Heart left ventricle (tissue), 16 donors: ENCODE measurements at places on chromosomes 3 and 15. TPM values are rescaled to one million over a fixed set of nuclear protein-coding genes. Genes with fewer than 3 reads are reported as not detected.

DNA sequence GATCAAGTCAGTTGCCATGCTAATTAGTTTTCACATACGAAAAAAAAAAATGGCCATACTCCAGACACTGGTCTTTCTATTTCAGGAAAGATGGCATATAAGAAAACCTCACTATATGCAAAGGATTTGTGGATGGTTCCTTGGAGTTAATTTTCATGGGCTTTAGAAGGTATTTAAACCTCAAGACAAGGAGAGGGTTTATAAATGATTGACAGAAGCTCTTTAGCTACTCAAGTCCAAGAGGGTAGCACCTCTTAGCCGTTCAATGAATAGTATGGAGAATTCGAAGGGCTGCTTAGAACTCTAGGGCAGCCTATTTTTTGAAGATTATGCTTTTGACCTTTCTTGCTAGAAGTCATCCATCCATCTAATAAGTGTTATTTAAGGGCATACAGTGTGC, 41.7 kb downstream of the RBMS3 start:
- no peaks in the 10 kb centered on the region for H3K36me3 ChIP-seq
- H3K27me3 ChIP-seq = no peaks in the 10 kb centered on the region

The KLHL40 gene
- 0.69 TPM for total RNA-seq

The CLDN16 gene
- not detected for total RNA-seq

- no peak for DNase-seq
- peaks cover 33% of the 10 kb centered on the region for H3K4me1 ChIP-seq
- H3K27me3 ChIP-seq = no peaks in the 10 kb centered on the region
- H3K4me3 ChIP-seq = peak overlapping the region; percentile 82
- peak overlapping the region; percentile 95 for H3K27ac ChIP-seq
Observed at GRCh38 chr3:143974271-143975238, 2.9 kb downstream of the DIPK2A start.

The ATP13A5 gene
- total RNA-seq = not detected

The MEF2A gene
- total RNA-seq = 153 TPM

GRCh38 chr3:129783470-129783869, 110.0 kb downstream of the TMCC1 start:
- H3K36me3 ChIP-seq = no peaks in the 10 kb centered on the region
- H3K4me1 ChIP-seq = peaks cover 4% of the 10 kb centered on the region
- DNase-seq = no peak
- H3K4me3 ChIP-seq = no peak overlapping the region

DNA sequence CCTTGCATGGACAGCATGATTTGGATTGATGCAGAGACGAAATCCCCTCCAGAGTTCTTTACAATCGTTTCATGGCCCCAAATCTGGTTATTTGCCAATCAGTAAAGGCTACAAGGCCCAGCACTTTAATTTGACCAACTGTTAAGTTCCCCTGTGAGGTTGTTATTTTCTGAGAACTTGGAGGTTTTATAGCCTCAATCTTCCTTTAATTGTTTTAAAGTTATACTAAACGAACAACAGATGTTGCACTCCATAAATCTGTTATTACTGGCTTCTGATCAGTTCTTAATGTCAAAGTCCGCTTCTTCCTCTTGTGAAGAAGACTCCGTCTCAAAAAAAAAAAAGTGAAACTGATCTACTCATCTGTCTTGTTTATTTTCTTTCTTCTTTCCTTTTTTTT, 30.8 kb downstream of the LARP6 start:
- DNase-seq = no peak
- no peaks in the 10 kb centered on the region for H3K27me3 ChIP-seq
- H3K36me3 ChIP-seq = no peaks in the 10 kb centered on the region
- H3K4me1 ChIP-seq = no peaks in the 10 kb centered on the region
- no peak overlapping the region for H3K4me3 ChIP-seq
- no peak overlapping the region for H3K27ac ChIP-seq

The DALRD3 gene
- total RNA-seq = 18.8 TPM

DNA sequence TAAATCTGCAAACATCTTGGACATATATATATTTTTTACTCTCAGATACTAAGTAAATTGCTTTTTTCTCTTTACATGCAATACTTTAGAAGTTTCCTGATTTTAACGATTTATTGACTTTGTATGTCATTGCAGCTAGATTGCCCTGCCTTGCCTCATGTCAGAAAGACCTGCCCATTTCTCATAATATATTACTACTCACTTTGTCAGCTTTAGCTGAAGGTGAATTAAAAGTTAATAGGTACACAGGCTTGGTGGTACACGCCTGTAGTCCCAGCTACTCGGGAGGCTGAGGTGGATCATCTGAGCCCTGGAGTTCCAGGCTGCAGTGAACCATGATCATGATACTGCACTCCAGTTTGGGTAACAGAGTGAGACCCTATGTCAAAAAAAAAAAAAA, 52.8 kb downstream of the PLS1 start:
- no peak overlapping the region for H3K27ac ChIP-seq
- DNase-seq = no peak
- no peak overlapping the region for H3K4me3 ChIP-seq
- no peaks in the 10 kb centered on the region for H3K27me3 ChIP-seq

- no peaks in the 10 kb centered on the region for H3K36me3 ChIP-seq
- no peak overlapping the region for H3K4me3 ChIP-seq
- no peak overlapping the region for H3K27ac ChIP-seq
- H3K27me3 ChIP-seq = no peaks in the 10 kb centered on the region
Observed at GRCh38 chr15:81107889-81108288, 26.2 kb upstream of the CFAP161 start.

The UNC13C gene
- not detected for total RNA-seq

The LIPH gene
- total RNA-seq = 0.12 TPM

The CDHR4 gene
- not detected for total RNA-seq

DNA sequence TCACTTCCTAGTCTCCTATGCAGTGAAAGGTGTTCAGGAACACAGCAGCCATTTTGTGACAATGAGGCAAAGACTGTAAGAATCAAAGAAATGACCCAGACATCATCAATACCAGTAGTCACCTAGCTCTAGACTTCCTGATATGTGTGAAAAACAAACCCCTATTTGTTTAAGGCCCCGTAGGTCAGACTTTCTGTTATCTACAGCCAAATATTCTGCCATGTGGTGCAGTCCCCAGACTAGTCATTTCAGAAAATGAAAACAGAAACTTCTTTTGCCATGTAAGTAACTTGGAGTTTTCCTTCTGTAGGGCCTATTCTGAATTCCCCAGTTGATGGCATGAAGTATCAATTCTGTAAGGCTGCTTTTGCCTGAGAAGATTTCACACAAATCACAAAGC, 181.7 kb upstream of the SNTN start:
- DNase-seq = no peak
- no peak overlapping the region for H3K27ac ChIP-seq
- no peak overlapping the region for H3K4me3 ChIP-seq
- no peaks in the 10 kb centered on the region for H3K27me3 ChIP-seq
- no peaks in the 10 kb centered on the region for H3K36me3 ChIP-seq

DNA sequence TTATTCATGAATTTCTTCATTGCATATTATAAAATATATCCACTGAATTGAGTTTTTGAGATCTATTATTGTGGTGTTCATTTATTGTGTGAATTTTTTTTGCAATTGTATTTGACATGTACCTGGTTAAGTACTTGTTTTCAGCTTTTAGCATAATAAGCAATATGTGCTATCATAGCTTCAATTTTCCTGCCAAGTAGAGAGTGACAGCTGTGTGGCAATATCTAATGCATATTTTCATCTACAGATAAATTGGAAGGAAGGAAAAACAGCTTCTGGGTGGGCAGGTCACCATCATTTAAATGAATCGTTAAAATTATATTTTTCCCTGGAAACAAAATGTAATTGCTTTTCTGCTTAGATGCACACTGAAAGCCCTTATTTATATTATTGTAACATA, 296.9 kb downstream of the EPHA6 start:
- no peaks in the 10 kb centered on the region for H3K27me3 ChIP-seq
- H3K4me1 ChIP-seq = no peaks in the 10 kb centered on the region
- no peak overlapping the region for H3K4me3 ChIP-seq
- no peak for DNase-seq
- H3K27ac ChIP-seq = no peak overlapping the region

- H3K27me3 ChIP-seq = no peaks in the 10 kb centered on the region
- H3K27ac ChIP-seq = no peak overlapping the region
- no peaks in the 10 kb centered on the region for H3K36me3 ChIP-seq
Observed at GRCh38 chr3:174125267-174125824, 727.8 kb downstream of the NLGN1 start.

The ERICH6 gene
- total RNA-seq = not detected

DNA sequence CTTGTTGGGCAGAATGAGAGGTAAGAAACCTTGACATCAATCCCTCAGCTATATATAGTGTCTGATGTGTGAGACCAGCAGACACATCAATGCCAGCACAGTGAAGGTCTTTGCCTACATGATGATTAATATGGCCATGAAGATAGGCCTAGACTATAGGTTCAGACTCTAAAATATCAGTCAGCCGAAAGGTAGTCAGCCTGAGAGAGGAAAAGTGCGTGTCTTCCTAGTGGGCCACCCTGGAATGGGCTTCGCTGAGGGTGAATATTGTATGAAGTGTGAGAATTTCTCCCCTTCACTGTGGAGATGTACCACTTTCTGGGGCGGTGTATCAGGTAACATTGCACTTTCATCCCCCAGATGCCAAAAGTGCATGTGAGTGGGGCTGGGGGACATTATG, 33.0 kb upstream of the EPHB1 start:
- no peaks in the 10 kb centered on the region for H3K36me3 ChIP-seq
- no peaks in the 10 kb centered on the region for H3K4me1 ChIP-seq
- no peak overlapping the region for H3K27ac ChIP-seq
- H3K27me3 ChIP-seq = no peaks in the 10 kb centered on the region
- H3K4me3 ChIP-seq = no peak overlapping the region
- no peak for DNase-seq

DNA sequence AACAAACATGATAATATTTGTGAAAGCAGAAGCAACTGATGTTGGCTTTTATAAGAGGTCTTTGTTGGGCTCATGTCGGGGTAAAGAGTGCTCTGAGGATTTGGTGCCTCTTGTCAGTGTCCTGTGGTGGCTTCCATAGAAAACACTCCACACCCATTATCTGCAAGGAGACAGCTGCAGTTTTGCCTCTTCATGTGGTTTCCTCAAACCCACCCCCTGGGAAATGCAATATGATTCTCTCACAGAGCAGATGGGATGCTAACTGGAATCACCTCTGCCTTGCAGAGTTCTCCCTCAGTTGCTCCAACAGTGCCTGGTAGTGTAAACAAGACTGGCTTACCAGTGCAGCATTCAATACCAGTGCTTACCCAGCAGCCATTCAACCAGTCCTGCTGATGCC, 771.4 kb upstream of the CFAP20DC start:
- DNase-seq = no peak
- peaks cover 19% of the 10 kb centered on the region for H3K4me1 ChIP-seq
- no peak overlapping the region for H3K27ac ChIP-seq

The EFHB gene
- total RNA-seq = not detected

The MOBP gene
- not detected for total RNA-seq

The ABHD10 gene
- 49.3 TPM for total RNA-seq

GRCh38 chr3:177229791-177230190, 32.5 kb upstream of the TBL1XR1 start:
- H3K4me3 ChIP-seq = no peak overlapping the region
- no peak overlapping the region for H3K27ac ChIP-seq
- no peak for DNase-seq
- H3K27me3 ChIP-seq = no peaks in the 10 kb centered on the region

DNA sequence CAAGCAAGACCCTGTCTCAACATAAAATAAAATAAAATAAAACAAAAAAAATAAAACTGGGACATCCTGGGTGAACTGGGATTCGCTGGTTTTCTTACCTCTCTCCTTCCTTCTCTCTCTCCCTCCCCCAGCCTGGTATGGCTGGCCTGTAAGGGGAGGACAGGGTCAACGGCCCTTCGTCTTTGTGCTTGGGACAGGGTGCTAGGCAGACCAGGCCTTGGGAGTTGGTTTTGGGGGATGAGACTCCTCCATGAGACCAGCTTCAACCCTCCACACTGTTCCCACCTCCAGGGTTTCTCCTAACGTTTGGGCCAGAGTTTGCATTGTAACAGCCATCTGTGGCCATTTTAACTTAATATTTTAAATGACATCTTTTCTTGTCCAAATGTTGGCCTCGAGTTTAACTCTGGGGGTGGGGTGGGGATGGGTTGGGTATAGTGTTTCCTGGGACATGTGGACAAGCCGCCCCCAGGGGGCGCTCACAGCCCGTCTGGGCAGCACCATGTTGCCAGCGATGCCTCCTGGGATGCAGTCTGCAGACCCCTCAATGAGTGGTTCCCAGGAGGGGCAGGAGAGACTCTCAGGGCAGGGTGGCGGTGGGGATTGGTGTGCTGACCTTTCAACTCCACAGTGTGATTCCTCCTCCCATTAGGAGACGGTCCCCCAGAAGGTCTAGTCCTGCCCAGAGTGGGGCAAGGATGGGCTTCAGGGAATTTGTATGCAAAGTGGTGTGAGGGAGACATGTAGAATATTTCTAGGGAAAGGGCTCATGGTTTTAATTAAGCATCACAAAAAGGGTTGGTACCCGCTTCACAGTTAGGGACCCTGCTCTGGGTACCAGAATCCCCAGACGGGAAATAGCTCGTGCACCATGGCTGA, 37.7 kb upstream of the LCTL start:
- no peak overlapping the region for H3K4me3 ChIP-seq
- H3K4me1 ChIP-seq = no peaks in the 10 kb centered on the region
- no peaks in the 10 kb centered on the region for H3K27me3 ChIP-seq
- DNase-seq = peak; percentile 66
- H3K36me3 ChIP-seq = no peaks in the 10 kb centered on the region

The NR1I2 gene
- total RNA-seq = 0.29 TPM

GRCh38 chr3:13139471-13140065, 66.3 kb upstream of the IQSEC1 start:
- H3K4me1 ChIP-seq = no peaks in the 10 kb centered on the region
- no peak overlapping the region for H3K4me3 ChIP-seq
- no peaks in the 10 kb centered on the region for H3K36me3 ChIP-seq
- H3K27me3 ChIP-seq = no peaks in the 10 kb centered on the region
- no peak for DNase-seq

The SAMMSON gene
- not detected for total RNA-seq

DNA sequence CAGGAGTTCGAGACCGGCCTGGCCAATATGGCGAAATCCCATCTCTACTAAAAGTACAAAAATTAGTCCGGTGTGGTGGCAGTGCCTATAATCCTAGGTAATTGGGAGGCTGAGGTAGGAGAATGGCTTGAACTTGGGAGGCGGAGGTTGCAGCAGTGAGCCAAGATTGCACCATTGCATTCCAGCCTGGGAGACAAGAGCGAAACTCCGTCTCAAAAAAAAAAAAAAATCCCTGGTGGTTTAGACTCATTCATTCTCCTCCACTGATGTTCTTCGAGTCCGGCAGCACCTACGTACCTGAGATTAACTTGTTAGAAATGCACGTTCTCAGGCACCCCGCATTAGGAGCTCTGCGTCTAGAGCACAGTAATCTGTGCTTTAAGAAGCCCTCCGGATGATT, 3.7 kb downstream of the MCTP2 start:
- no peak overlapping the region for H3K27ac ChIP-seq
- H3K4me3 ChIP-seq = no peak overlapping the region
- H3K36me3 ChIP-seq = no peaks in the 10 kb centered on the region
- no peaks in the 10 kb centered on the region for H3K4me1 ChIP-seq
- H3K27me3 ChIP-seq = peaks cover 7% of the 10 kb centered on the region
- DNase-seq = no peak
